Activated naive CD8-positive, alpha-beta T cell treated with anti-CD3 and anti-CD28 coated beads for 36 hours (primary cell): ENCODE measurements at places on chromosomes 3 and 15.

DNA sequence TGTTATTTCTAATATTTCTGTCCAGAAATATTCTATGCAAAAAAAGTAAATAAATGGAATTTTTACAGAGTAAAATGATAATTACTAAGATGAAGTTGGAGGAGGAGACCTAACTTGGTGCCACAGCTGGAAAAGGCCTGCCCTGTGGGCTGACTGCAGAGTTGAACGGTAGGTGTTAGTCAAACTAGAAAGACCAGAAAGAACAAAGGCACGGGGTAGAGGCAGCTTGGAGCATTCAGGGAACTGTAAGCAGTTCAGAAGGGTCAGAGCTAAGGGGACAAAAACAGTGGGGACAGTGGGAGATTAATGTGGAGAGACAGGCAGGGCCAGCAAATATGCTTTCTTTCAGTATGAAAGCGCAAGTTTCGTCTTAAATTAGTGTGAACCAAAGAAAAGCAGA is 39.3 kb upstream of the PTPRG start:
- peaks cover 1% of the 10 kb centered on the region for H3K36me3 ChIP-seq
- no peak for DNase-seq
- peaks cover 18% of the 10 kb centered on the region for H3K27me3 ChIP-seq
- H3K4me1 ChIP-seq: peaks cover 22% of the 10 kb centered on the region

GRCh38 chr15:28191832-28192231 is 92.7 kb upstream of the OCA2 start:
- peaks cover 22% of the 10 kb centered on the region for H3K36me3 ChIP-seq
- no peak overlapping the region for H3K27ac ChIP-seq
- no peaks in the 10 kb centered on the region for H3K4me1 ChIP-seq
- no peak overlapping the region for H3K4me3 ChIP-seq

GRCh38 chr15:40716165-40716564 is 21.2 kb downstream of the RAD51 start:
- no peak for DNase-seq
- H3K4me1 ChIP-seq: no peaks in the 10 kb centered on the region
- no peak overlapping the region for H3K27ac ChIP-seq
- H3K27me3 ChIP-seq: no peaks in the 10 kb centered on the region

GRCh38 chr3:69746119-69746518 is 6.9 kb downstream of the MITF start:
- no peaks in the 10 kb centered on the region for H3K36me3 ChIP-seq
- peaks cover 8% of the 10 kb centered on the region for H3K4me1 ChIP-seq
- H3K4me3 ChIP-seq: no peak overlapping the region
- no peak for DNase-seq

- no peaks in the 10 kb centered on the region for H3K27me3 ChIP-seq
- H3K4me1 ChIP-seq: peaks cover 5% of the 10 kb centered on the region
- no peak overlapping the region for H3K27ac ChIP-seq
- peaks cover 17% of the 10 kb centered on the region for H3K36me3 ChIP-seq
- no peak overlapping the region for H3K4me3 ChIP-seq
Measured at GRCh38 chr3:184145111-184145524, 10.0 kb downstream of the EIF2B5 start.

DNA sequence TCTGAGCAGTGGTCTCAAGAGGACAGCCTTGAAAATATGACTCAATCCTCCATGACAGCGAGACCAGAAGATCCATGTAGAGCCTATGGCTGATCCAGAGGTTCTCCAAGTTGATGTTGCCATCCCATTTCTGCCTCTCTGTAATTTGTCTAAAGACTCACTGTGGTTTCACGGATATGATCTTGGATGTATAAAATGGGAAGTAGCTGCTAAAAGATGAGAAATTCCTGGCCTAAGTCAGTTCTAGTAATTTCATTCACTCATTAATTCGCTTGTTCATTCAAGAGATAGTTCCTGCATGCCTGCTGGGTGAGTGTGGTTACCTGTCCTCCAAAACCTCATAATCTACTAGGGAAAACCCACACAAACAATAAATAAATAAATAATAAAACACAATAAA is 145.9 kb downstream of the TNIK start:
- H3K36me3 ChIP-seq: peaks cover 7% of the 10 kb centered on the region
- H3K4me3 ChIP-seq: no peak overlapping the region
- peaks cover 39% of the 10 kb centered on the region for H3K4me1 ChIP-seq
- H3K27ac ChIP-seq: peak overlapping the region; percentile 36
- no peaks in the 10 kb centered on the region for H3K27me3 ChIP-seq

- H3K4me3 ChIP-seq: no peak overlapping the region
- peaks cover 7% of the 10 kb centered on the region for H3K27me3 ChIP-seq
- DNase-seq: no peak
Measured at GRCh38 chr3:36679384-36680200, 84.8 kb downstream of the DCLK3 start.

- H3K4me3 ChIP-seq: no peak overlapping the region
- DNase-seq: no peak
- no peaks in the 10 kb centered on the region for H3K27me3 ChIP-seq
- no peaks in the 10 kb centered on the region for H3K36me3 ChIP-seq
- no peaks in the 10 kb centered on the region for H3K4me1 ChIP-seq
Measured at GRCh38 chr3:168722091-168722490, 626.4 kb upstream of the GOLIM4 start.

DNA sequence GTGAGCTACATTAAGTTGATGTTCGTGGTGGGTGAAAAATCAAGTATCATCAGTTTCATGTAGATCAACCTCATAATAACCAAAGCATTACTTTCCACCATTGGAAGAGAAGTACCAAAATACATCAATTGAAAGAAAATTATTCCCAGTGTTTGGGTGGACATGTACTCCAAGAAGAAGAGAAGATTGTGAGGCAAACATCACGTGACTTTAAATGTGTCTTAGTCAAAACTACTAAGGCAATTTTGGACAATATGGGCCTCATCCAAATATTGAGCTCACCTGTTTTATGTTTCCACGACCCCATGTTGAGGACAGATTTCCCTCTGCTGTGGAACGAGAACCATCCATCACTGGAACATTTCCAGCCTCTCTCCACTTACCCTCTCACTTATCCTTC is 303.0 kb upstream of the LMCD1 start:
- no peak overlapping the region for H3K27ac ChIP-seq
- H3K36me3 ChIP-seq: no peaks in the 10 kb centered on the region
- peaks cover 12% of the 10 kb centered on the region for H3K27me3 ChIP-seq
- no peak for DNase-seq
- H3K4me1 ChIP-seq: peaks cover 2% of the 10 kb centered on the region
- no peak overlapping the region for H3K4me3 ChIP-seq
